ENCODE measurements at places on chromosomes 3 and 15.

GRCh38 chr15:33279613-33280205, 31.1 kb upstream of the RYR3 start:
- no peak for DNase-seq

- no peak for DNase-seq
These were observed 11.1 kb upstream of the THUMPD3 start for GRCh38 chr3:9351709-9352126.

GRCh38 chr15:66843581-66843980, 141.5 kb downstream of the SMAD6 start:
- DNase-seq: no peak

DNA sequence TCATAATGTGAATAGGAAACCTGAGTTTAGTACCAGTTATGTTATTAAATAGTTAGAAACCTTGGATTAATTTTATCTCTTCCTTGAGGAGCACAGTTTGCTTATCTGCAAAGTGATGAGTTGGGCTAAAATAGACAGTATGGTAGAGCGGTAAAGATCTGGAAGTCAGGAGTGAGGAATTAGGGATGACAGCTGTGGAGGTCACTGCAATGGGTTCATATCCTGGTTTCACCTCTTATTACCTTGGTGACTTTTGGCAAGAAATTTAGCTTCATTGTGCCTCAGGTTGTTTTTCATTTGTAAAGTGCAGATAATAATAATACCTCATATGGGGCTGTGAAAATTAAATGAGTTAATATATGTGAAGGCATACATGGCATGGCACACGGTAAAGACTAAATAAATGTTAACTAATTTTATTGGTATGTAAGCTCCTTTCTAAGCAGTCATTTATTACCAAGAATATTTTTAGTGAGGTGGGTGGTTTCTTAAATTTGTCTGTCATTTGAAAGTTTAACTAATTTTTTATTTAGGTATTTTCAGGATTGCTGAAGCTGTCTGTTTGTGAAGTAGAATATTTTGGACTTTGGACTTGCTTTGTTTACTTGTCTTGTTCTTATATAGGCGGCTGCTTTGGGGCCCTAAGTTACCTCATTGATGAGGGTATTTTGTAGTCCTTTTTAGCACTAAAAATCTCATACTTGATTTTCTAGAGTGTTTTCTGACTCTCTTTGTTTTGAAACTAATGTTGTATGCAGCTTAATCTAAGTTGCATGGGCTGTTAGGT, 41.8 kb downstream of the SLMAP start:
- no peak for DNase-seq

DNA sequence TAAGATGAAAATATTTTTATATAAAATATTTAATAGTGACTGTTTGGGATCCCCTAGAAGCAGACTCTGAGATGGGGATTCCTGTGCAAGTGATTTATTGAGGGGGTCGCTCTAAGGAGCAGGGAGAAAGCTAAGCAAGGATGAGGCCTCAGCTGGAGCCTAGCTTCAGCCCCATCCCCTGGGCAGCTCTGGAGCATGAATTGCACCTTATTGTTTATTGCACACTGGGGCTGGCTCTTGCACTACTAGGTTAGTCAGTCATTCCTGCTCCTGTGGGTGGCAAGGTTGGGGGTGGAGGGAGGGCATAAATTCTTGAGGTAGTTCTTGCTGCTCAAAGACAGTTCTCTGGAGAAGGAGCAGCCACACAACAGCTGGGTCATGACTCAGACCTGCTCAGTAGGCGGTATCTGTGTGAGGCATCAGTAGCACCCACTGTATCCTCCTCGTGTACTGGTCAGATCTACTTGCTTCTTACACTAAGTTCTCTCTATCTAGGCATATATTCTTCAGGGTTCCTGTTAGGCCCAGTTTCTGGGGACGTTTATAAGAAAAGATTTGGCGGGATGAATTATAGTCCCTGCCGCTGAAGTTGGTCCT, 27.2 kb upstream of the TNFSF10 start:
- peak; percentile 93 for DNase-seq

DNA sequence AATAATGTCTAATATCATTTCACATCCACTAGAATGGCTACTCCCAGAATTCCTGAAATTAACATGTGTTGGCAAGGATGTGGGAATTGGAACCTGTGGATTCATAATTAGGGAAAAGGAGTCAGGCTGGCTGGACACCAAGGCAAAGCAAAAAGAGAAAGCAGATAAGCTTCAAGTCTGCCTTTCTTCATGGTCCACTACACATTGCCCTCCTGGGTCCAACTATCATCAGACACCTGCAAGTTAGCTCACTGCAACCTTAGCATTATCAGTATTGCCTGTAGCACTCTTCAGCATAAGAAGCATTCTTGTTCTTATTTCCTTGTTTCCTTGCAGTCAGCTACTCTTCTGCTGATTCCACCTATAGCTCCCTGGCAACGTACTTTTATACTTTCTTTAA, 124.3 kb downstream of the ZNF280D start:
- no peak for DNase-seq

DNA sequence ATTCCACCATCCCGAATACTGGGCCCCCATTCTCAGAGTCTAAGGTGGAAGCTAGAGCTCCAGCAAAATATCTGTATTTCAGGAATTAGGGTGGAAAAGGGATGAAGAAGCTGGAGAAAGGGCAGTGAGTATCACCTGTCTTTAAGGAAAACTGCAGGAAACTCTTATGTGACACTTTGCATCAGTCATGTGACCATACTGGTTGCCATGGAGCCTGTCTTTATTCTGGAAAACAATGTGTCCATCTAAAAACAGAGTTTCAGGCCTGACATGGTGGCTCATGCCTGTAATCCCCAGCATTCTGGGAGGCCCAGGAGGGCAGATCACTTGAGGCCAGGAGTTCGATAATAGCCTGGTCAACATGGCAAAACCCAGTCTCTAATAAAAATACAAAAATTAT, 52.9 kb upstream of the FSIP1 start:
- no peak for DNase-seq

- DNase-seq: no peak
These were observed 82.9 kb upstream of the GSK3B start for GRCh38 chr3:120177151-120177550.

DNA sequence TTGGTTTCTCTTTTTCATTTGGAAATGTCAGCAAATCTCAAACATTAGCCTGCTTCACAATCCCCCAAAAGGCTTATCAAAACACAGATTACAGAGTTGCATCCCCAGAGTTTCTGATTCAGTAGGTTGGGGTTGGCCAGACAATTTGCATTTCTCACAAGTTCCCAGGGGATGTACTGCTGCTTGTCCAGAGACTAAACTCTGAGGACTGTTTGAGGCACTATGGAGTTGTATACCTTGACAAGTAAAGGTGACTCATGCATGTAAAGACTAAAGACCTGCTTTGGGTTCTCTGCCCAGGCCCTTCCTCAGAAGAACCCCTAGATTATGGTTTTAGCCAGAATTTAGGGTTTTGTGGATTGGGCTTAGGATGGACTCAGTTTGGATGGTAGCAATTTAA, 151.1 kb upstream of the ARHGEF26 start:
- DNase-seq: no peak

DNA sequence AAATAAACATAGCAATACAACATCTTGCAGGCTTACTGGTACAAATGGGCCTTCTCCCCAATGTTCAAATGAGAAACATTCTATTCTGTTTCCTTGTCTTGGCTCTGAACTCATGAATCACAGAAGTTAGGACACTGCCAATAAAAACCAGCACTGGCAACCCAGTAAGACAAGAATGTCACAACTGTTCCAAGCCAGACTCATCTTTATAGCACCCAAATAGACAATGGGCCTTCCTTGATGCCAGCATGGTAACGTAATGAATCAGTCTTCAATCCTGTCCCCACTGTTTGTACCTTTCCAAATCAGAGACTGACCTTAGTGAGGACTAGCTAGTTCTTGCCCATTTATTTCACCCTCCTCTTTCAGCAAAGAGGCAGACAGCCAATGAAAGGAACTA, 14.1 kb upstream of the RPS17 start:
- no peak for DNase-seq

- no peak for DNase-seq
These were observed 87.6 kb upstream of the MYZAP start for GRCh38 chr15:57503911-57504598.

DNA sequence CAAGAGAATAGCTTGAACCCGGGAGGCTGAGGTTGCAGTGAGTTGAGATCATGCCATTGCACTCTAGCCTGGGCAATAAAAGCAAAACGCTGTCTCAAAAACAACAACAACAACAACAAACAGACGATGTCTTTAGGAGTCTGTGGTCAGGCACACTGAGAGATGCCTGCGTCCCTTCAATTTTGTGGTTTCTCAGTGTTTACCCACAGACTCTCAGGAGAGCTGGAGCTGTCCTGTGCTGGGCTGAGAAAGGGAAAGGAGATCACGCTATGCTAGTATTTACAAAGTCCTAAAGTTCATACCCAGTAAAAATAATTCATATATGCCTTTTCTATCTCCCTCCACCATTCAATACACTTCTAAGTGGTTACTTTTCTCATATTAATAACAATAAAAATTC, 6.3 kb downstream of the LAMP3 start:
- DNase-seq: no peak

DNA sequence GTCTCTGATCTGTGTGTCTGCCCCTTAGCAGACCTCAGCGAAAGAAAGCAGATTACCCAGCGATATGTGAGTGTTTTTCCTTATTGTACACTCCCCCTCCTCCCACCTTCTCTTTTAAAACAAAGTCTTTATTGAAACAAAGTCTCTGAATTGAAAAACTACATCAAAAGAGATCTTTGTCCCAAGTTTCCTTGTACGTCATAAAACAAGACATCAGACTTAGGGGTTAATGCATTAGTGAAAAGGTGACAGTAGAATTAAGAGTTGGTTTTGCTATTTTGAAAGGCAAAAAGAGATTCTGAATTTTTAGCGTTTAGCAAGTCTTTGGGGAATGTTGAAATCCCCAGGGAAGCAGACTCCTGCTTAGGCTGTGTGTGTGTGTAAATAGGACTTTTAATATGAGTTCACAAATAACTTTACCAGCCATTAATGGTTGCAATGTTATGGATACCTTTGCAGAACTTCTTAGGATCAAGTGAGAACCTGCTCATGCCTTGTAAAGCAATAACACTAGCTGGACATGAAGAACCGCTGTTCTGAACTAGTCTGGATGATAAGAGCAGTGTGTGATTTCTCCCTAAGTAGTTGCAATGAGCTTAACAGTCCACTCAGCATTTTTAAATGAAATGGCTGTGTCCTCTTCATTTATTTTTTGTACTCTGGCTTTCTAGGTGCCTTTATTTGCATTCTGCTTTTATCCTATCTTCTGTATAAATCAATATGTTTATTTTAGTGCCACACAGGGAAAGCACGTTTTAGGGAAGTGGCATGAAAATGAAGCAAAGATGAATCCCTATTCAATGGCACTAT, 136.6 kb downstream of the MCTP2 start:
- no peak for DNase-seq

DNA sequence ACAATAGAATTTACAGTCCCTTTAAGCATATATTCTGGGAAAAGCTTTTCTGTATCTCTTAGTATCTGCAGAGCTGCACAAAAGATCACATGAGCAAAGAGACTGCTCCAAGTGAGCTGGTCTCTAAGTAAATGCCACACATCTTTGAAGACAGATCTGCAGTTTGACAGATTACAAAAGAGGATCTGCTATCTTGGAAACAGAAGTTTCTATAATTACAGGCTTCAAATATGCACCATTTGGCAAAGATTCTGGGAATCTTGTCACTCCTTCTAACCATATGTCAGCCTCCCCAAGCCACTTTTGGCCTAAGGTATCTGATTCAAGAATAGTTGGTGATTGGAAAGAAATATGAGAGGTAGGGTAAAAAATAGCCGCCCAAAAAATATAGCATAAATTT, 9.6 kb upstream of the CFAP44 start:
- DNase-seq: no peak

DNA sequence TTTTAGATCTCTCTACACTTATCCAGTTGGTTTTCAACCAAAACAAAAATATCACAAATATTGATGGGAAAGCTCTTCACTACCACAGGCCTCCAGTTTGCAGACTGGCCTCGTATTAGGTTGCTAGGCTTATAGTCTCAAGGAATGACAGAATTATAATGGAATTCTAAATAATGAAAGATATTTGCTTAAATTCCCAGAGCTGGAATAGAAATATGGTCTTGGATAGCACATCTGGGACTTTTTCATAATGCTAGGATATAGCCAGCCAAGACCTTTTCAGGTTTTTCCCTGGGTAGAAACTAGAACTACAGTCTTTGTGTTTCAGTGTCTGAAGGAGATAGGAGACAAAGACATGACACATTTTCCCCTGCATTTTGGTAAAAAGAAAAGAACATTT, 121.9 kb upstream of the STAC start:
- no peak for DNase-seq

- peak; percentile 79 for DNase-seq
These were observed 1.9 kb downstream of the GATA2 start for GRCh38 chr3:128490915-128491690.

DNA sequence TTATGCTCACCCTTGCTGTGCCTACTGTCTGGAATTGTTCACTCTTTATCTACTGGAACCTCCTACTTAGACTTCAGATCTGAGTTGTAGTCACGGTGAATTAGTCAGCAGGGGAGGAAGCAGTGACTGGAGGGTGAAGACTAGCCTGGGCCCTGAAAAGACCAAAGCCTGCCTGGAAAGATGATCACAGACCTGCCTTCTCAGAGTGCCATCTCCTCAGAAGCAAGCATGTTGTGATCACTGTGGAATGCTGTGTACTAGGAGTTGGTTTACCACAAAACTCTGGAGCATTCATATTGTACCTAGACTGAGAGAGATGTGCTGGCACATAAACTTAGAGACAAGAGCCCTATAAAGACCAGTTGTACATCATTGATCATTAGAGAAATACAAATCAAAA, 100.7 kb upstream of the SCN10A start:
- no peak for DNase-seq

- DNase-seq: no peak
These were observed 22.2 kb downstream of the SV2B start for GRCh38 chr15:91122296-91122695.

GRCh38 chr15:49926740-49927139, 192.3 kb downstream of the ATP8B4 start:
- peak; percentile 79 for DNase-seq

DNA sequence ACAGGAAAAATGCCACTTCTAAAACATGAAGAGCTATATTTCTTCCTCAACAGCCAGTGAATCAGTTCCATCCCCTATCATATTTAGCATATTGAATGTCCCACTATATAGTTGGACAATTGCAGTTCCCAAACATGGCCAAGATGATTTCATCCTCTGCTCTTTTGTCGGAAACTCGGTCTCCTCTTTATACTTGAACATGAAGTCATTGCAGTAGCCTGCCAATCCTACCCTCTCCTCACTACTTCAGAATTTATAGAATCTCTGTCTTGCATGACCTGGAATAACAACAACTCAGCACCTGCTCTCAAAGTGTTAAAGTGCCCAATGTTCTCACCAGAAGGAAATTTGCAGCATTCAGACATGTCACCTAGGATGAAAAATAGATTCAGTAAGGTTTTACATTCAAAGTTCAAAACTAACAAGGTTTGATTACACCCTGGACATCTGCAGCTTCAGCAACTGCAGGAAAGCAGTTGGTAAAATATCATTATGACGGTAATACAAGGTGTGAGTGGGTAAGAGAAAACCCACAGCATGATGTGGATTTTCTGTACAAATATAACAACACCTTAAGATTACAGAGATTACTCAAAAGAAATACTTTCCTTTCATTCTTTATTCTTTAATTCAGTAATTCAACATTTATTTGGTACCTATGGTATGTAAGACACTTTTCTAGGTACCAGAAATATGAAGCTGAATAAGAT, 52.5 kb downstream of the TP63 start:
- DNase-seq: no peak

GRCh38 chr3:85081191-85081906, 122.6 kb downstream of the CADM2 start:
- no peak for DNase-seq

Data from hematopoietic multipotent progenitor cell treated with erythropoietin and hydrocortisone succinate and interleukin-3 and kit ligand, for 4 days (in vitro differentiated cells).